ENCODE measurements at places on chromosomes 5 and 9.

GRCh38 chr5:52947208-52947607, 41.9 kb upstream of the ITGA2 start:
- DNase-seq, result no peak

GRCh38 chr5:166341740-166342337, 1949.6 kb upstream of the WWC1 start:
- no peak for DNase-seq

DNA sequence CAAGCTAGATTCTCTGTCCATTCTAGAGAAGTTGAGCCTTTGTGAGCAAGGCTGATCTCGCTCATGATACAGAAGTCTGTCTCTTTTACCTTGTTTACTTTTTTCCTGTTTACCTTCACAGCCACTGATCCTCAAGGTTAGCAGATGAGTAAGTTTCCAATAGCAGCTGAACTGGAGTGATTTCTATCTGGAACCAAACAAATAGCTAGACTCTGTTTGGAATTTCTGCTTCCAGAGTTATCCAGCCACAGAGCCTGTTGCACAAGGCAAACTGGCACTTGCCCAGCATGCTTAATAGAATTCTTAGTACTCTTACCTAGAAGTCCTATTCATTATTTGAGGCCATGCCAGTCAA, 12.8 kb upstream of the PANK3 start:
- DNase-seq, result no peak

- DNase-seq, result no peak
These were observed 25.3 kb upstream of the PPP1R2B start for GRCh38 chr5:156824800-156825199.

GRCh38 chr5:90882448-90882847, 323.9 kb downstream of the ADGRV1 start:
- no peak for DNase-seq

- no peak for DNase-seq
These were observed 167.9 kb downstream of the AUH start for GRCh38 chr9:91193658-91194391.

GRCh38 chr9:113255438-113255837, 19.9 kb downstream of the CDC26 start:
- DNase-seq, result no peak

GRCh38 chr5:140251527-140251973, 51.4 kb downstream of the PFDN1 start:
- no peak for DNase-seq

DNA sequence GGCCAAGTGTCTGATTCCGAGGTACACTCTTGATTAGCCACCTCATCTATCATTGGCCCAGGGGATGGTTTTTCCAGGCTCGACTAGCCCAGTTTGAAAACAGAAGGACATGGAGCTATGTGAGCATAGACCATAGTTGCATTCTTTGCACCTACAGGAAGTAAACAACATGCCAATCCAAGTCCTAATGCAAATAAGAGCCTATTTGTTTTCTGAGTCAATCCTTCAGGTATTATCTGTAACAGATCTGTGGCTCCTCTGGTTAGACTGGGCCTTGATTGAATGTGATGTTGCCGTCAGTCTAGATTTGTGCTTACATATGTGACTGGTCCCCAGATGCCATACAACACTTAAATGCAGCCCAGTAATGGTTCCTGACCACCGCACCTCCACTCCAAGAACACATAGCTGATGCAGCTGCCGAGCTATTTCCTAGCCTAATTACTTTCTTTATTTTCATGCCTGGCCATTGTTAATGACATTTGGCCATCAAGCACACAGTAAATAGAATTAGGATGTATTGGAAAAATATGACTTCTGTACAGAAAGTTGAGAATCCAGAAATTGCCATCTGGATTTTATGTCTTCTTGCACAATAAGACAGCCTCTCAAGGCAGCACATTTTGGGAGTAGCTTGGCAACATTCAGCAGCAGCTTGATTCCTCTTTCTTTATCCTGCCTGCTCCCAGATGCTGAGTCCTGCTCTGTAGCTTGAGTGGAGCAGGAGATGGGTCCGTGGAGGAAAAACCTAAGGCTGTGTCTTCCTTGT, 29.5 kb upstream of the ARHGAP26 start:
- DNase-seq, result no peak

DNA sequence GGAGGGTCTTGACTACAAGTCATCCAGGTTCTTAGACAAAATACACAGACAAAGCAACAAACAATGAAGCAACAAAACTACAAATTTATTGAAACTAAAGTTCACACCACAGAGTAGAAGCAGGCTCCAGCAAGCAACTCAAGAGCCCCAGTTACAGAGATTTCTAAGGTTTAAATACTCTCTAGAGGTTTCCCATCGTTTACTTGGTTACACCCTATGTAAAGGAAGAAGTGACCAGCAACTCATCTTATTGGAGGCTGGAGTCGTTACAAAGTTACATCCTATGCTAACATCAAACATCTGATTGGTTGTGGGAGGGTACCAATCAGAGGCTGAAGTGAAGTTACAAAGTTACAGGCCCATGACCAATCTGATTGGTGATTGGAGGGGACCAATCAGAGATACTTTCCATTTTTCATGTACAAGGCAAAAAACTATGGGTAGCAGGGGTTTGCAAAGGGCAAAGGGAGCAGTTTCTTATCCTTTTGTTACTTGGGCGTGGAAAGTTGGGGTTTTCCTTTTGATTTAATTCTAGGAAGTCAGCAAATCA, 2292.6 kb upstream of the C9orf72 start:
- no peak for DNase-seq

- no peak for DNase-seq
These were observed 35.0 kb upstream of the RIC1 start for GRCh38 chr9:5593904-5594303.

- no peak for DNase-seq
These were observed 34.6 kb downstream of the HSPA4 start for GRCh38 chr5:133086366-133086875.

All from stimulated activated CD4-positive, alpha-beta T cell treated with anti-CD3 and anti-CD28 coated beads, Interleukin-1b, Interleukin-23, amount 100 ng/mL, for 1 hour (primary cell).